ENCODE measurements at places on chromosomes 13 and 19.

DNA sequence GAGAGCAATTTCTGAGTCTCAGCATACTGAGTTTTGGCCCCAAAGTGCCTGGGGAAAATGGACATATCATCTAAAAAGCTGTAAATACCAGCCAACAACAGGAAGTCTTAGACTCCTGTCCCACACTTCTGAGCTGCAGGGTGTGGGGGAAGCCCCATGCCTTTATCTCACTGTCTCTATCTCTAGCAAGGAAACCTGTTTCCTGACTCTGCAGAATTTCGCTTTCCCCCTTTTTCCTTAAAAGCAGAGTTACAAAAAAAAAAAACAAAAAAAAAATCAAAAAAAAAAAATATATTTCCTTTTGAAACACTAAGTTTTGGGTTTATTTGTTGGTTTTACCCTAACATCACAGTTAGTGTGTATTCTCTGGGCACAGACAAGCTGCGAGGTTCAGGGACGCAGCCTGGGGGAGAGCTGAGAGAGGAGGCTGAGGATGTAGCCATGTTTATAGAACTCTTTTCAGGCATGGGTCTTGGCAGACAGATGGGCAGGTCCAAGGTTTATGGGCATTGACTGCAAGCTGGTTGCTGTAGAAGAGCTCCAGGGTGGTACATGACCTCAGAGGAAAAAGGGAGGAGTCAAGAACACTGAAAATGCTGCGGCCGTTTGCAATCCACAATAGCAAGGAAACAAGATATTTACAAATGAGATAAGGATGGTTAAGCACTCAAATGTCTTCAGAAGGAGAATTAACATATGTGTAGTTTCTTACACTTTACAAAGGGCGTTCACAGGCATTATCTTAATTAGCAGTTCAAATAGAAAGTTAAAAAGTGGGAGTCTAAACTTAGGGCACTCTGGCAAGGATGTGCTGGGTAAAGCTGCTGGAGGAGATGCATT lies 4.9 kb downstream of the MBNL2 start:
- DNase-seq, result peak; percentile 57

GRCh38 chr13:39773833-39774232 lies 118.4 kb downstream of the COG6 start:
- peak; percentile 36 for DNase-seq

- no peak for DNase-seq
Measured at GRCh38 chr13:94033830-94034642, 445.4 kb downstream of the DCT start.

DNA sequence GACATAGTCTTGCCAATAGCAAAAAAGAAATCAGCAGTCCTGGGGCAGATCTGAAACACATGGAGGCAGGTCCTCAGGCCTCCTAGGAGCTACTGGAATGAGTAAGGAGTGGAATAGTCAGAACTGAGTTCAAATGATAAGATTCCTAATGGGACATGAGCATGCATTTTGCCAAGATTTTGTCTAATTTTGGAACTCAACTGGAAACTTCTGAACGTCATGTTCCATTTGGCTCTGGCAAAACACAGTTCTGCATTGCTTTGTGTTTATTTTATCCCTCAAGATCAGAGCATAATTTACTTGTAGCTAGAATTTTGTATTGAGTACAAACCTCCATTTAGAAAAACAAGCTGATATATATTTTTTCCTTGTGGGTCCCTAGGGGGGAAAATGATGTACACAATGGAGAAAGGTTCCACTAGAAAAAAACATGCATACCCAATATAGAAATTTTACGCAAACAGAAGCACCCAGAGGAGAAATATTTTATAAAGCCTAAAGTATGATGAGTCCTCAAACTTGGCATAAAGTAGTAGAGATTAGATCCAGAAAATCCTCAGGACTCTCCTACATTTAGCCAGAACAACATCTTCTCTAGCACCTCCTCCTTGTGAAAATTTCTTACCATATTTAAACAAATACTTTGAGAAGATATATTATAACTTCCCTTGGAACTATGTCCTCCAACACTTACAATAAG lies 149.0 kb upstream of the SERP2 start:
- DNase-seq, result peak; percentile 50

GRCh38 chr19:35119578-35120155 lies 4.0 kb downstream of the FXYD3 start:
- no peak for DNase-seq

- peak; percentile 95 for DNase-seq
Measured at GRCh38 chr19:48746738-48747575, at the start of gene IZUMO1. Gene IZUMO1, minus strand, starts transcription at chr19:48746909. Its CDS starts 1,050 bp downstream, at chr19:48745859.

- DNase-seq, result no peak
Measured at GRCh38 chr13:95441326-95441725, 111.2 kb upstream of the CLDN10 start.

- DNase-seq, result no peak
Measured at GRCh38 chr13:75410207-75410606, 71.8 kb downstream of the TBC1D4 start.

- no peak for DNase-seq
Measured at GRCh38 chr19:2243274-2244124, 5.6 kb upstream of the AMH start.

DNA sequence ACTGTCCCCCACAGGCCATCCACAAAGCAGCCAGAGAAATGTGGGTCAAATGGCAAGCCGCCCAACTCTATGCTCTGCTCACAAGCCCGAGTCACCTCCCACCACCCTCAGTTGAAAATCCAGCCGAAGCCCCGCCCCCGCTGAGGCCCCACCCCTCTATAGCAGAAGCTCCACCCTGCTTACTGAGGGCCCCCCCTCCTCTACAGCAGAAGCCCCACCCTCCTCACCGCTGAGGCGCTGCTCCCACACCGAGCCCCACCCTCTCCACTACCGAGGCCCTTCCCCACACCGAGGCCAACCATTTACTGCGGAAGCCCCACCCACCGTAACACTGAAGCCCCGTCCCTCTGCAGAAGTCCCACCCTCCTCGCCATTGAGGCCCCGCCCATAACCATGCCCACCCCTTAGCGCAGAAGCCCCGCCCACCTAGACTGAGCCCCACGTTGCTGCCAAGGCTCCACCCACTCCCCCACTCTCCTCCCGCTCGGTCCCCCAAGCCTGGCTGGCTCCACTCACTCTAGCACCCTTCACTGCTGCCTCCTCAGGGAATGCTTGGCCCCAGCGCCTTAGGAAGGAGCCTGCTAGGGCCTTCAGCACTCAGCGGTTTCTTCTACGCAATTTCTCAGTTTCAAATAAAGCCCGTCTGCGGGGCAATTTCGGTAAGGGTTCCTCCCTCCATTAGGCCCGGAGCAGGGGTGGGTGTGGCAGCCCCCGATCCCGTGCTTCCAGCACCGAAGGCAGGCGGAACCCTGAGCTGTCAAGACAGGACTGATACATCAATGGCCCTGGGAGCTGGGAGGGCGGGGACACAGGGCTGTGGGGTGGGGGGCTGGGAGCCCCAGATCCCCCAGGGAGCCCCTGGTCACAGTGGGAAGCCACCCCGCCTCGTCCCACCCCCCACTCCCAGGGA lies 9.0 kb upstream of the MYDGF start:
- DNase-seq, result no peak

DNA sequence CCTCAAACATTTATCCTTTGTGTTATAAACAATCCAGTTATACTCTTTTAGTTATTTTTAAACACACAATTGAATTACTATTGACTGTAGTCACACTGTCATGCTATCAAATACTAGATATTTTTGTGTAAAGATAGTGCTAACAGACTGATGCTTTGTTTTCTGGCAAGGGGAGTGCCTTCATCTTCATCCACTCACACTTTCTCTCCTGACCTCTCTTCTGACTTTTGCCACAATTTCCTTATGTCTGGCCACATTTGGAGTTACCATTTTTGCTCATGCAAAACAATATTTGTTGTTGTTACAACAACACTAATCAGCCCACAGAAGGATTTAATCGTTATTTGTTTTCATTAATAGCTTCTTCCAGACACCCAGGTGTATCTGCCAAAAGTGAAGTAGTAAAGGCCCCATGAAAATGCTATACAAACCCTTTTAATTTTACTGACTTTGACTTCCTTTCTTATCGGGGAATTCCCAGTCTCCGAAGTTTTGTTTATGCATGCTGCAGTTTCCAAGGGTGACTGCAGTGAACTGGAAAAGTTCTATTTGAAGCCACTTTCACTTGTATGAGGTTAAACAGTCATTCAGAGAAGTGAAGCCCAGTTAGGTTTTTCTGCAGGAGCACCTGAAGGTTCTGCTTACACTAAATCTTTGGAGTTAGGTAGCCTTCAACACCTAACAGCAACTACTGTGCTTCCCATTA lies 66.1 kb upstream of the FRY start:
- peak; percentile 81 for DNase-seq

- DNase-seq, result no peak
Measured at GRCh38 chr13:47258384-47258783, 361.5 kb upstream of the HTR2A start.

GRCh38 chr19:57682226-57682766 lies 519 bp downstream of the ZNF551 start:
- no peak for DNase-seq

DNA sequence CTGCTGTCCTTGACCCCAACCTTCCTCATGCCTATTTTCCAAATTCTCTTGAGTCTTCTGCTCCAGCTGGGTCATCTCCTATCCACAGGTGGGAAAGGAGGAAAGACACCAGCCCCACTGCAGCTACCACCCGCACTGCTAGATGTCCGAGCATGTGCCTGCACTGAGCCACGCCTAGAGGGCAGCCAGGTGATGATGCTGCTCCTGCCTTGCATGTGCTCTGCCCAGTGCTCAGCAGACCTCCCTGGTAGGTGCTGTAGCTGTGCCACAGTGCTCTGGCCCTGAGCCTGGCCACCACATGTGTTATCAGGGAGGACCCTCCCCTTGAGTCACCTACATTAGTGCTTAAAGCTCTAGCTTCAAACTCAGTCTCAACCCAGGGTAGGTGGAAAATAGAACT lies 6.9 kb upstream of the CYSLTR2 start:
- no peak for DNase-seq

- no peak for DNase-seq
Measured at GRCh38 chr13:78971355-78972025, 312.5 kb upstream of the OBI1 start.

GRCh38 chr13:80109303-80109702 lies 231.6 kb downstream of the SPRY2 start:
- DNase-seq, result peak; percentile 24

DNA sequence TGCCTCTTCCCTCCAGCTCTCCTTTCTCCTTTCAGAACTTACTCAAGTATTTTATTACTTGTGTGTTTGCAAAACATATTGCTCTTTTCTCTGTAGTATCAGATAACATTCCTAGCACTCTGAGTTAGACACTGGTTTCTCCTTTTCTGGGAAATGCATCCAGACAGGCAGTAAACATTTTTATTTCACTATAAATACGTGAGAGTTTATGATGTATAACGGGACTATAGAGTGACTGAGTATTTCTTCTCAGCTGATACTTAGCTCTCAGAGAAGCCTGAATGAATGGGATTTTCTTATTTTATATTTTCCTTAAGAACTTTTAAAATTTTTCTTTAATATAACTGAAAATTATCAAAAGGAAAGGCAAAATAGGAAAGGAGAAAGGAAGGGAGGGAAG lies 211.2 kb upstream of the EDNRB start:
- DNase-seq, result no peak

GRCh38 chr13:65653613-65654012 lies 1576.5 kb downstream of the PCDH9 start:
- no peak for DNase-seq

DNA sequence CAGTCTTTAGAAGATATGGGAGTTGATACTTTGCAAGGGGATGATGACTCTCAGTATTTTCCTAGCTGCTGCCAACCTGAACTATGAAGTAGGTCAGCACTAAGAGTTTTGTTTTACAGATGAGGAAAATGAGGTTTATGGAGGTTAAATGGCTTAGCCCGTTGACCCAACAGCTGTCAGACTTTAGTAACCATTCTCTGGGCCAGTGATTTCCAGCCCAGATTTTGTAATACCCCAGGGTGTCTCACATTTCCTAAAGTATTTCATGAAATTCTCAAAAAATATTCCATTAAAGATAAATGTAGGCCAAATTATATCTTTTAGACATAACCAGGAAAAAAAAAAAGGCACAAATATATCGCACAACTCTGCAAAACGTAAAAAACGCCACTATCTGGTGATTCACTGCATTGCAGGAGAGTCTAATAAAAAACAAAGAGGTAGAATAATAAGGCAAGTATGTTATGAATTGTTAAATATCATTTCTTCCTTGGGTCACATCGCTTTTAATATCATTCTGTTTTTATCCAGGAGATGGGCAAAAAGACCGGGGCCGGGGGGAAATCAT lies 112.5 kb downstream of the DACH1 start:
- DNase-seq, result no peak

DNA sequence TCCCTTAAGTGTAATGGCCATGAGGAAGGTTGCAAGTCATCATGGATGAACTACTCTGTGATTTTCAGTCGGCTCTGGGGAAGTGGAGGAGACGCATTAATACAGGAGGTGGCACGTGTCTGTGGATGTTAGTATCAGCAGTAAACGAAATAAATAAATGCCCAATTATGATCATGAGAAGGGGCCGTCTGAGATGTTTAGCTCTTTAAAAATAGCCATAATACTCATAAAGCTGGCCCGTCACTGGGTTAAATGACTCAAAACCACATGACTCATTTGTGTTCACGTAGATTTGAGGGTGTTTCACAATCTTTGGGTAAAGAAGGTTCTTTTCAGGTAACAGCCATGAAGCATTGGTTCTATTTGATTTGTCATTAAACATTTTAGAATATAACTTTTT lies 620.6 kb downstream of the GPC6 start:
- peak; percentile 65 for DNase-seq

- peak; percentile 24 for DNase-seq
Measured at GRCh38 chr13:39530916-39531315, 72.1 kb downstream of the LHFPL6 start.

GRCh38 chr19:35404879-35405622 lies 34.2 kb downstream of the GPR42 start:
- DNase-seq, result peak; percentile 90

DNA sequence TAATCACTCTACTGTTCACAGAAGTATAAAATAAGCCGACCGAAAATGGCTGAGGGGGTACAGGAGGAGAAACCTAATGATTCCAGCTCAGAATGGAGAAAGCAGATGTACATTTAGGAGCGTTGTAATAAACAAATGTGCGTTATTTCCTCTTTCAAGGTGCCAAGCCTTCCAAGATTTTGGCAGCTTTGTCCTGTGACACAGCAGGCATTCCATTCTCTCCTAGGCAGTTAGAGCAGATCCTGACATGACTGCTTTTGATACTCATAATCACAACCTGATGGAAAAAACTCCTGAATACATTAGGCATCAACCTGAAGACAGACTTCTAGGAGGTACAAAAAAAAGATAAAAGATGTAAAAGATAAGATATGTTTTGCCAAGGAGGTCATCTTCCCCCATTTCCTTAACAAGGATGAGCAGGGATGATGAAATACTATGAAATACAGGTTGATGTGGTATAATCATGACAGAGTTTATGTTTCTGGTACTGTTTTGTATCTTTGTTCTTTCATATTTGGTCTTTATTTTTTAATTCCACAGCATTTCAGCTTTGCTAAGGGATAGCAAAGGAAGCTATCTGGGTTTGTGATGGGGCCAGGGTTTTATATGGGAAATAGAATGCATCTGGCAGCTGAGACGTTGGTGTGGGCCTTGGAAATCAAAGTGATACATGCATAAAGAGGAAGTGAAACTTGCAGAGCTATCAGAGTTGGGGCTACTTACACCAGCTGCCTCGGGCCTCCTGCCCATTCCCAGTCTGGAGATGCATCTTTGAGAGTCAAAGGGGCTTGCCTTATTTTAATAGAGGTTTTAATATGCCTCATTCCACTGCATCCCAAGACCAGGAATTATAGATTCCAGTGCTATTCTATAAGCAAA lies 222.5 kb downstream of the OXGR1 start:
- no peak for DNase-seq

GRCh38 chr13:112171570-112171965 lies 104.6 kb downstream of the SOX1 start:
- no peak for DNase-seq

- DNase-seq, result no peak
Measured at GRCh38 chr13:35499676-35500075, 23.2 kb upstream of the MAB21L1 start.

Measured in fibroblast of pulmonary artery (primary cell).